ENCODE measurements at places on chromosomes 1 and 21. TPM values are rescaled to one million over a fixed set of nuclear protein-coding genes. Genes with fewer than 3 reads are reported as not detected.

NR5A2 gene
- total RNA-seq = 35.0 TPM

PROK1 gene
- not detected for total RNA-seq

FRRS1 gene
- 2.1 TPM for total RNA-seq

AZIN2 gene
- total RNA-seq = 2.8 TPM

MXRA8 gene
- 0.63 TPM for total RNA-seq

ACTN2 gene
- total RNA-seq = 1.8 TPM

SPATA46 gene
- total RNA-seq = not detected

CDK11B gene
- total RNA-seq = 9.3 TPM

NECTIN4 gene
- 0.19 TPM for total RNA-seq

IL19 gene
- not detected for total RNA-seq

OR2T33 gene
- total RNA-seq = not detected

CFHR3 gene
- not detected for total RNA-seq

TCHHL1 gene
- not detected for total RNA-seq

CYP4A22 gene
- not detected for total RNA-seq

CASQ1 gene
- total RNA-seq = not detected

SLFNL1 gene
- 0.28 TPM for total RNA-seq

Measured in endothelial cell of coronary artery (primary cell).